ENCODE measurements at places on chromosomes 3 and 15.

DNA sequence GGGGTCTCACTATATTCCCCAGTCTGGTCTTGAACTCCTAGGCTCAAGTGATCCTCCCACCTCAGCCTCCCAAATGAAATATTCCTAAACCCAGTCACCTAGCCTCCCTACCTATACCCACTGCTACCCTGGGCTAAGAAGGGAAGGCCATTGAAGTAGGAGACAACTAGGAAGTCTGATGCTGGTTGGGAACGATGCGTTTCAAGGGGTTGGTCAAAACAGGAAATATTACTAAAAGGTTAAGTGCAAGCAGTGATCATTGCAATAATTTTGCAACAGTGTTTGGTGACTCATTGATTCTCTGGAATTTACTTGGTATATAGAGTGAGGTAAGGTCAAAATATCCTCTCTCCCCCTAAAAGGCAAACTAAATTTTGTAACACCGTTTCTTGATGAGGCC is 4.6 kb upstream of the UQCRC1 start:
- peak; percentile 21 for DNase-seq

DNA sequence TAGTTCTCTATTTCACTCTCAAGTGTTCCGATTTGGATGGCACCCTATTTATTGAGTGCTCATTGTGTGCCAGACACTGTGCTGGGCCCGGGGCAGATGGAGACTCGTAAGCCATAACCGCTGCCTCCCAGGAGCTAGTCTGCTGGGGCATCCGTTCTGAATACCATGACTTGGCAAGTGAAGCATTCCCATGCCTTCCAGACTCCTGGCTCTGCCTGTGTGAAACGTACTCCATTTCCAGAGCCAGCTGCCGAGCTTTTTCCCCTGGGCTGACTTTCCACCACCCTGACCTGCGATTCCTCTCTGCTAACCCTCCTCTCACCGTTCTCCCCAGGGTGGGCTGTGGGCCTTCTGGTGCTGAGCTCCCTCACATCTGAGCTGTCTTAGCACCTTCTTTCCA is 303.1 kb upstream of the CTDSPL start:
- no peak for DNase-seq

GRCh38 chr3:128201158-128201755 is 48.0 kb downstream of the EEFSEC start:
- no peak for DNase-seq

GRCh38 chr3:95407709-95408463 is 1345.0 kb downstream of the NSUN3 start:
- no peak for DNase-seq

GRCh38 chr3:48065035-48065434 is 48.8 kb upstream of the MAP4 start:
- DNase-seq = no peak

- no peak for DNase-seq
Observed at GRCh38 chr3:35565048-35565447, 74.3 kb upstream of the ARPP21 start.

GRCh38 chr3:101017017-101017416 is 23.8 kb upstream of the ABI3BP start:
- DNase-seq = no peak

- peak; percentile 46 for DNase-seq
Observed at GRCh38 chr3:119681279-119681678, 4.1 kb upstream of the COX17 start.

GRCh38 chr3:150583028-150583427 is 20.1 kb upstream of the SELENOT start:
- DNase-seq = no peak

- DNase-seq = peak; percentile 60
Observed at GRCh38 chr3:113953677-113954076, 5.9 kb downstream of the ZDHHC23 start.

DNA sequence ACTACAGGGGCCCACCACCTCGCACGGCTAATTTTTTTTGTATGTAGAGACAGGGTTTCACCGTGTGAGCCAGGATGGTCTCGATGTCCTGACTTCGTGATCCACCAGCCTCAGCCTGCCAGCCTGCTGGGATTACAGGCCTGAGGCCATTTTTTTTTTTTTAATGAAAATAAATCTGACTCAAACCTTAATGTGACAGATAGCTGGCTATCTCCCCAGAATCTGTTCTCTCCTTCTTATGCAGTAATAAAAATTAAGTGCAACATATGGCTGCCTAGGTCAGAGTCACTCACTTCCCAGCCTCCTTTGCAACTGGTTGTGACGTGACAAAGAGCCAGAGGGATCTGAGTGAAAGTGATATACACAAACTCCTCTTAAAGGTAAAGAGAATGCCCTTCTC is 53.0 kb downstream of the ZNF148 start:
- no peak for DNase-seq

DNA sequence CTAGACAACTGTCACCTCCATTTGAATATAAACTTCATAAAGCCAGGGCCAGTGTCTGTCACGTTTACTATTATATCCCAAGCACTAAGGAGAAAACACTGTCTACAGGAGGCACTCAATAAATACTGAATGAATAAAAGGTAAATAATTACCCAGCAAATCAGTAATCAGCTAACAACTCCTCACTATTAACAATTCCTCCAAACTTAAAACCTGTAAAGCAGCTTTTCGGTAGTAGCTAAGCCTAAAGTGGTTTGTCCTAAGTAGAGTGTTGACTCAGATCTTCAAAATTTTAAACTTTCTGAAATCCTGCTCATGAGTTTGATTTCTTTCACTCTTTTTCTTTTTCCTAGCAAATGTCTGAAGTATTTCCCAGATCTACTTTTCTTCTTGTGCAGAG is 39.9 kb downstream of the C3orf80 start:
- no peak for DNase-seq

- DNase-seq = no peak
Observed at GRCh38 chr3:119768668-119769393, 13.1 kb upstream of the NR1I2 start.

- no peak for DNase-seq
Observed at GRCh38 chr3:150520408-150520807, 25.9 kb downstream of the SERP1 start.

DNA sequence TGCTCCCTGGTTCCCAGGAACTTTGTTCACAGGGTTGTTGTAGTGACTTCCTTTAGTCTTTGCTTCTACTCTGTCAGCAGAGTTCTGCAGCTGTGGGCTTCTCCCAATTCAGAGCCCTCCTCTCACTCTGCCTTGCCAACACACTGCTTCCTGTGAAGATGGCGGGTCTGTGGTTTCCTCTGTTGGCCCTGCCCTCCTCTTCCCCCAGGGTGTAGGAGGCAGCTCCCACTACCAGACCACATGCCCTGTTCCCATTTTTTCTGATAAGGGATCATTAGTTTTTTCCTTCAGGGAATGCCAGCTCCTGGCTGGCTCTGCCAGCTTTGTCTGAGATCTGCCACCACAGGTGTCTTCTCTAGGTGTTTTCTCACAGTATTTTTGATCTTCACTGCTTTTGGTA is 12.7 kb downstream of the SPSB4 start:
- DNase-seq = peak; percentile 89

DNA sequence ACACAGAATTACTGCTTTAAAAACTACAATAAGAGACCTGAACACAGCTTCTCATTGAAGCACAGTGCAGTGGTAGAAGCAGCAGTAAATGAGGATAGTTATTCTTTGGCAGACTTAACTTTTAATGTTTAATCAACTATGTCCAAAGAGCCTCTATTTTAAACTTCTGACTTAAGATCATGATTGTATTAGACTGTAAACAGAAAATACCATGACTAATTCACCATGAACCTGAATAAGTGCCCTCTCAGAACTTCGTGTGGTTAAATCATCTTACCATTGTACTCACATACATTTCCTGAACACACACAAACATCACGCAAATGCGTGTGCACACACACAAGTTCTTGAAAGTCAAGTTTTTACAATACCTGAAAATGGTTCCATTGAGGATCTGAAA is 13.9 kb downstream of the CEP152 start:
- no peak for DNase-seq

DNA sequence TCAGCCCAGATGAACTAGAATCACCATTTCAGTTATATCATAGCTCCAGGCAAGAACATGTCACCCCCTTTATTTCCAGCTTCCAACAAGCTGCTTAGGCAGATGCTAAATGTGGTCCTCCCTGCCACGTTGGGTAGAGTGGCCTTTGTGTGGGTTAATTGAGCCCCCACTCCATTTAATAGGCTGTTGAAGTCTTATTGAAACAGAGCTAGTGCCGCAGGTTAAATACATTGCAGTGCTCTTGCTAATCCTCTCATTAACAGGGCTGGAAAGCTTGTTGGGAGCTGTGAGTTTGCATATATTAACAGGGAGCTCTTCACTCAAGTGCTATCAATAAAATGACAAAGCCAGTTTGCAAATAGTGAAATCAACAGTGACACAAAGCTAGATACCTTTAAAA is 248.4 kb upstream of the CMC1 start:
- DNase-seq = no peak

- DNase-seq = peak; percentile 51
Observed at GRCh38 chr3:15051531-15051930, 13.6 kb downstream of the MRPS25 start.

- DNase-seq = no peak
Observed at GRCh38 chr15:60595665-60596064, 116.7 kb upstream of the ICE2 start.

GRCh38 chr15:68207176-68207935 is 2.2 kb upstream of the CALML4 start:
- DNase-seq = no peak

- peak; percentile 98 for DNase-seq
Observed at GRCh38 chr15:74776821-74777768, 4.8 kb upstream of the CSK start.

- no peak for DNase-seq
Observed at GRCh38 chr3:108410531-108410984, 99.8 kb downstream of the MYH15 start.

- peak; percentile 82 for DNase-seq
Observed at GRCh38 chr15:48861813-48862431, 16.0 kb upstream of the EID1 start.

DNA sequence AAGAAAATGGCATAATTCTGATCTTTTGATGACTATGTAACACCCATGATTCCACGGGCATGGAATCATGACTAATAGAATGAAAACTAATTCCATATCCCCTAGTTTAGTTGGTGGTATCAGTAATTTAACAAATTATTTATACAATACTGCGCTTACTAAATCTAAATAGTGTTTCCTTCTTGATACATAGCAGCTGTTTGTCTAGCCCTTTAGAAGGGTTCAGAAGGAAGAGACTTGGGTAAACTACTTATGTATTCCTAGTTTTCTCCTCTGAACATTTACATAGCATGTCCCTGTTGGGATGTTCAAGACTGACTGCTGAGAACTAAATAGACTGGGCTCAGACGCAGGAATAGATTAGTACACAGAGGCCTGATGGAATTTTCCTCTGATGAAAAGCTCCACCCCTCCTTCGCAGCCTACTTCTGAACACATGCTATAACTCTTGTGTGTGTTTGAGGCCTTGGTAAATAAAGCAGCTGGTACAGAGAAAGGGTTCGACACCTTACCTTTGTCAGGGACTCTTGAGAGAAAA is 330.6 kb upstream of the LMCD1 start:
- no peak for DNase-seq

- no peak for DNase-seq
Observed at GRCh38 chr3:34261001-34261385, 462.6 kb downstream of the PDCD6IP start.

DNA sequence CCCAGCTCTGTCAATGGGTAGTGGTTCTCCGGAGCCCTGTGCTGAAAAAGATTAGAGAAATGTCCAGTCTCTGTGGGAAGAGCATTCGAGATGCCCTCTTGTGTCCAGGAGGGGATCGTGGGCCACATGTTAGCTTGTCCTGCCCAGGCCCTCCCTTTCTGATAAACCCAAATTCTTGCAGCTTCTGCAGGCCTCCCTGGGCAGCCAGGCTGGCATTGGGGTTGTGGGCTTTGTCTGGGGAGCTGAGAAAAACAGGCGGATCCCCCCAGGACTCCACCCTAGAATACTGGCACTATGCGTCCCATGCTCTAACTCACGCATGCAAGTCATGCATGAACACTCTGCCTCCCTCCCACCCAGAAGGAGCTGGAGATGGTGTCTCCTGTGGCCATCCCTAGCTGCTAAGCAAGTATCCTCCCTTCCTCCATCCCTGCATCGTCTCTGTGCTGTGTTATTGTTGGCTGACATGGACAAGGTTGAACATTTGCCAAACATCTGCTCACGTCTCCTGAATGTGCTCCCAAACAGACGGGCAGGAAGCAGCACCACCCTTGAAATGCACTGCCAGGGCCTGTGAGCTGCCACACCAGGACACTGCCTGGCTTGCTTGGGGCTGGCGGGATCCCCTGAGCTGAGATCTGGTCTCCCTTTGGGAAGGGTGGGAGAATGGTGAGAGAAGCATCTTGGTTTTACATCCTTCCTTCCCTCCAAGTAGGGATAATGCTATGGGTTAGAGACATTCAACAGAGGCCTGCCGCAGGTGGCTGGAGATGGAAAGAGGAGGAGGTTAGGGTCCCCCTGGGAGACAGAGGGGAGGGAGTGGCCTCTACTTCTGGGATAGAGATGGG is 26.5 kb downstream of the CFAP161 start:
- no peak for DNase-seq

- DNase-seq = no peak
Observed at GRCh38 chr15:77517579-77517978, 96.9 kb downstream of the HMG20A start.

- DNase-seq = no peak
Observed at GRCh38 chr15:29857221-29857789, 35.0 kb upstream of the TJP1 start.

DNA sequence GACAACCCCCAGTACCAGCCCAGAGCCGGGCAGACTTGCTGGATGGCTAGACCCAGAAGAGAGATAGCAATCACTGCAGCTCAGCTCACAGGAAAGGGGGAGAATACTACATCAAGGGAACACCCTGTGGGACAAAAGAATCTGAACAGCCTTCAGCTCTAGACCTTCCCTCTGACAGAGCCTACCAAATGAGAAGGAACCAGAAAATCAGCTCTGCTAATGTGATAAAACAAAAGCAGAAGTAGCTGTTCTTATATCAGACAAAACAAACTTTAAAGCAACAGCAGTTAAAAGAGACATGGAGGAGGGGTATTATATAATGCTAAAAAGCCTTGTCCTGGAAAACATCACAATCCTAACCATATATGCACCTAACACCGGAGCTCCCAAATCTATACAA is 283.3 kb downstream of the KLF13 start:
- DNase-seq = no peak

DNA sequence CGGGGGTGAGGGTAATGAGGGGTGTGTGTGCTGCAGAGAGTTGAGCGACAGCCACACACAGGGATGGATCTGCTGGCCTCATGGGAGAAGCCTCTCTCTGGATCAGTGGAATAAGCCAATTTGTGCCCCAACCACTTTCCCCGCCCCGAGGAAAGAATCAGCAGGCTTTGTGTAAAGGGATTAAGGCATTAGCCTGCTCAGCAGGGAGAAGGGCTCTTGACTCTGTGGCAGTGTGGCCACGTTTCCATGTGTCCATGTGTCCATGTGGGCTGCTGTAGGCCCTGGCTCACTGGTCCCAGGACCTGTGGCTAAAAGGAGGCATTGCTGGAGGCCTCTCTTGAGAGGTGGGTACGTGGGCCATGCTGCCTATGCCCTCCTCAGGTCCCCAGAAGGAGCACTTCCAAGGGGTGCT is 104.7 kb downstream of the HMG20A start:
- DNase-seq = no peak

All from Kasumi-1 (cell line).